Thyroid gland (tissue), 4 donors: ENCODE measurements at places on chromosomes 6 and 20.

GRCh38 chr20:45774945-45775344 lies 16.7 kb downstream of the WFDC3 start:
- peaks cover 16% of the 10 kb centered on the region for H3K4me1 ChIP-seq
- no peak for DNase-seq
- no peak overlapping the region for H3K27ac ChIP-seq
- H3K36me3 ChIP-seq: no peaks in the 10 kb centered on the region

DNA sequence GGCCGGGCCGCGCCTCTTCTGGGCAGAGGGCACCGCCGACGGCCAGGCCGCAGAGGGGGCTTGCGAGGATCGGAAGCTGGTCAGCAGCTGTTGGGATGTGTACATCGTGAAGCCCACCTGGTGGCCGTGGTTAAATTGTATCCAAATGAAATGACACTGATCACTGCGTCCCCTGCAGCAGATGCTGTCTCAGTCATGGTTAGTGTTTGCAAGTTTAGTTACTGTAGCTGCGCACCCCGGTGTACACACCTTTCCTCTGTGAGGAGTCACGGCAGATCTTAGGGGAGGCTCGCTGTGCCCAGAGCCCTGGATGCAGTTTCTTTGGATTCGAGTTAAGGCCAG lies 653 bp downstream of the NAA20 start:
- H3K4me3 ChIP-seq: peak overlapping the region; percentile 89
- H3K36me3 ChIP-seq: no peaks in the 10 kb centered on the region
- no peaks in the 10 kb centered on the region for H3K27me3 ChIP-seq
- H3K27ac ChIP-seq: peak overlapping the region; percentile 85
- H3K4me1 ChIP-seq: peaks cover 43% of the 10 kb centered on the region

DNA sequence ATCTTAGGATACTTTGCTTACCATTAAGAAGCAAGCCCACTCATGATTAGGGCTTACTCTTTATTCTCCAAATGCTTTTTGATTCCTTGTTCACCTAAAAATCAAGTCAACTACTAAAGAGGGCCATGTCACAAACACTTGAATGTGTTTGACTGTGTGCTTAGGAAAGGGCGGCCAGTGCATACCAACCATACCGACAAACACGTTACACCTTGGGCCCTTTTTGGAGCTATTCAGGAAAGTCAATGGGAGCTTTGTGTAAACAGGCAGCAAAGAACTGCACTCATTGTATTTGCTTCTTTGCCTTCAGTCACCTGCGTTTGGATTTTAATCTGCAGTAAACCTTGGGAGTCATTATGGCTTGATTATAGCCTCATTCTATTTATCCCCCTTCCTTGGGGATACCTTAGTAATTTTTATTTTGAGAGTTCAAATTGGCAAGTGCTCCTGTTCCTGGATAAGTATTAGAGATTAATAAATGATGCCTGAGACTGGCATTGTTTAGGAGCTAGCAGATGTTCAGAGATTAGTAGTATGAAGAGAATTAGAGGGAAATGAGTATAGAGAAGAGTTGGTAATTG lies 102.6 kb upstream of the HDGFL1 start:
- H3K4me3 ChIP-seq: no peak overlapping the region
- peaks cover 32% of the 10 kb centered on the region for H3K4me1 ChIP-seq
- H3K36me3 ChIP-seq: no peaks in the 10 kb centered on the region
- no peaks in the 10 kb centered on the region for H3K27me3 ChIP-seq

DNA sequence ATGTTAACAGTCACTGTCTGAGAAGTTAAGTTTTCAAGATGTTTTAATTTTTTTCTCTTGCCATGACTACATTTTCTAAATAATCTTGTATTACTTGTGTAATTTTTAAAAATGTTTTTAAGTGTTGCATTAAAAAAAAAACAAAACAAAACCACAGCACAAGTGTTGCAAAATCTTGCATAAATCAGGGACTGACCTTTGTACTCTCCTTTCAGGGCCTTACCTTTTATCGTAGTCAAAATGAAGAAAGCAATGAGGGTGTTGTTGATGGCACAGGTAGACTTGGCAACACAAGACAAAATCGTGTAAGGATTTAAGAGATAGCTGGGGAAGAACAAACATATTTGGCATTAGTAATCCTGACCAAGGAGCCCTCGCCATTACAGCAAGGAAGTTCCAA lies 42.5 kb downstream of the PIGU start:
- H3K27me3 ChIP-seq: no peaks in the 10 kb centered on the region
- DNase-seq: no peak
- H3K4me3 ChIP-seq: no peak overlapping the region
- H3K4me1 ChIP-seq: no peaks in the 10 kb centered on the region
- H3K36me3 ChIP-seq: no peaks in the 10 kb centered on the region

DNA sequence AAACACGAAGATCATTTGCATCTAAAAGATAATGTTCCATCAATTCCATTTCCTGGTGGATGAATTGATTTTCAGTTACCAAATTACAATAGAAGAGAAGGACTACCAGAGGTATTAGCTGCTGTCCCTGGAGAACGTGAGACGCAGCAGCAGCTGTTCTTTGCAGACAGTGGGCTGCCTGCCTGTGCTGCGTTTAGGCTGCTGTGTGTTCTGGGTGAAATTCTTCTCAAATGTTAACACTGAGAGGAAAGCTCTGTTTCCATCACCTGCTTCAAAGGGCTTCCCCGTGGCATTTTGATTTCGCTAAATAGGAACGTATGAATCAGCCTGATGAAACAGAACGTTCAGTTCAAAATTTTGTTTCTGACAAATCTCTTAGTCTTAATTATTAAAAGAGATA lies 362.2 kb downstream of the C6orf118 start:
- H3K27ac ChIP-seq: no peak overlapping the region
- H3K27me3 ChIP-seq: no peaks in the 10 kb centered on the region
- no peak for DNase-seq
- H3K4me1 ChIP-seq: peaks cover 1% of the 10 kb centered on the region
- H3K36me3 ChIP-seq: no peaks in the 10 kb centered on the region

DNA sequence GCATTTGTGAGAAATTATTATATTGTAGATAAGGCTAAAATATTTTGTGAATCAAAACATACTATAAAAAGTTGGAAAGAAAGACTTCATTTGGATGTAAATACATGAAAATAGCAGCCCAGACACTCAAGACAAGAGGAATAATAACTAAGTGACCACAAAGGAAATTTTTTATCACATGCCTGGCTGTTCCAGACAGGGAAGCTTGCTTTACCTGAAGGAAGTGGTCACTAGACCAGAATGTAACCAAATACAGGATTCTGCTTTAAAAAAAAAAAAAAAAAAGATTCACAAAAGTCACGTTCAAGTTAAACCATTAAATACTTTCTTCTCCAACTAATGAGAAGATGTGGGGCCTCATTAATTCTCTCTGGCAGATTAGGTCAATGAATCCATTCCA lies 9.3 kb upstream of the HLA-DQB2 start:
- no peaks in the 10 kb centered on the region for H3K27me3 ChIP-seq
- DNase-seq: no peak
- H3K27ac ChIP-seq: no peak overlapping the region
- no peaks in the 10 kb centered on the region for H3K4me1 ChIP-seq
- H3K36me3 ChIP-seq: no peaks in the 10 kb centered on the region
- H3K4me3 ChIP-seq: no peak overlapping the region

GRCh38 chr20:1440024-1440423 lies 26.6 kb downstream of the NSFL1C start:
- no peak overlapping the region for H3K27ac ChIP-seq
- H3K36me3 ChIP-seq: peaks cover 28% of the 10 kb centered on the region
- no peaks in the 10 kb centered on the region for H3K4me1 ChIP-seq
- no peak for DNase-seq
- no peak overlapping the region for H3K4me3 ChIP-seq
- no peaks in the 10 kb centered on the region for H3K27me3 ChIP-seq

DNA sequence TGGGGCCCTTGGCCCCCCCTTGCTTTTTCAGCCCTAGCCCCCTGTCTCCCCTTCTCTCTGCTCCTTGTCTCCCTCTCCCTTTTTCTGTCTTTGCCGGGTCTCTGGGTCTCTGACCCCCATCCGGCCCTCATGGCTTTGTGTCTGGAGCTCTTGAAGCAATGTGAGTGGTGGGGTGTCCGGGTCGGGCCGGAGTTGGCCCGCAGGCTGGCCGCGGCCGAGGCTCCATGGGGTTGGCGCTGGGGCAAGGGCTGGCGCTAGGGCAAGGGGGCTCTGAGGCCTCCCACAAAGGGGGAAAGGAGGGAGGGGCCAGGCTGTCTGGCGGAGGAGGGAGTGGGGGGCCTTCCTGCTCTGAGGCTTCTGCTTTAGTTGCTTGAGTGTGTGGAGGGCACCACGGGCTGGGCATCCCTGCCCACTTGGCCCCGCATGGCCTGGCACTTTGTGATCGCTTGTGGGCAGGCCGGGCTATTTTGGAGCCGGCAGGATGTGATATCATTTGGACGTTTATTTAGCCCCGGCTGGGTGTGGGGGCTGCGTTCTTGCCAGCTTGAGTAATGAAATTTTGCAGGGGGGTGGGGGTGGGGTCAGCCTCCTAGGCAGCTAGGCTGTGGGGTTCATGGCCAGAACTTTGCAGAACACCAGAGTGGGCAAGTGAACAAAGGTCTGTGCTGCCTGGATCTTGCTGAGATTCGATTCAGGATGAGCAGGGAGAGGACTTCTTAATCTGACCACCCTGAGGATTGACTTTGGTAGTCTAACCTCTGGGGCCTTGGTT lies 78.7 kb upstream of the MYL9 start:
- no peaks in the 10 kb centered on the region for H3K27me3 ChIP-seq
- peak overlapping the region; percentile 56 for H3K4me3 ChIP-seq
- H3K4me1 ChIP-seq: peaks cover 57% of the 10 kb centered on the region
- H3K27ac ChIP-seq: peak overlapping the region; percentile 100
- H3K36me3 ChIP-seq: no peaks in the 10 kb centered on the region

DNA sequence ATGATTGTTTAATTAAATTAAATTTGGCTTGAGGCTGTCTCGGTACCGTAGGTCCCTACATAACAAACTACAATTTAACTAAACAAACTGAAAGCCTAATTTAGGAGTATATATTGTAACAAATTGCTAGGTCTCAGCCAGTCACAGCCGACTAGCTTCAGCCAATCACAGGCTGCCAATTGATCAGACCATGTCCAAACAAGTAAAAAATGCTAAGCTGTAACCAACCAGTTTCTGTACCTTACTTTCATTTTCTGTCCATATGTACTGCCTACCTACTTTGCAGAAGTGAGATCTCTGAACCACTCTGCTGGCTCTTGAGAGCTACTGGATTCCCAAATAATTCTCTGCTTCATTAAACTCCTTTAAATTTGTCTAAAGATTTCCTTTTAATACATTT lies 648.0 kb upstream of the GJE1 start:
- no peak overlapping the region for H3K4me3 ChIP-seq
- H3K27ac ChIP-seq: no peak overlapping the region
- DNase-seq: no peak
- no peaks in the 10 kb centered on the region for H3K4me1 ChIP-seq
- H3K27me3 ChIP-seq: no peaks in the 10 kb centered on the region
- H3K36me3 ChIP-seq: no peaks in the 10 kb centered on the region

- H3K4me1 ChIP-seq: no peaks in the 10 kb centered on the region
- no peak overlapping the region for H3K27ac ChIP-seq
- H3K4me3 ChIP-seq: no peak overlapping the region
- no peaks in the 10 kb centered on the region for H3K36me3 ChIP-seq
- DNase-seq: no peak
Measured at GRCh38 chr6:133741375-133741861, 147.5 kb upstream of the TCF21 start.

GRCh38 chr6:31829633-31830283 lies 2.2 kb downstream of the HSPA1B start:
- H3K36me3 ChIP-seq: no peaks in the 10 kb centered on the region
- H3K27me3 ChIP-seq: no peaks in the 10 kb centered on the region
- H3K4me3 ChIP-seq: no peak overlapping the region
- peaks cover 28% of the 10 kb centered on the region for H3K4me1 ChIP-seq
- peak overlapping the region; percentile 92 for H3K27ac ChIP-seq

GRCh38 chr6:114342826-114343781 lies at the start of gene HS3ST5:
Gene HS3ST5, minus strand, starts transcription at chr6:114343023. Its CDS starts 280,178 bp downstream, at chr6:114062845.
- peak within 1 kb of the TSS; percentile 12 for H3K4me3 ChIP-seq
- no peaks in the 10 kb centered on the region for H3K36me3 ChIP-seq
- DNase-seq: peak; percentile 37
- H3K27ac ChIP-seq: no peak within 1 kb of the TSS

DNA sequence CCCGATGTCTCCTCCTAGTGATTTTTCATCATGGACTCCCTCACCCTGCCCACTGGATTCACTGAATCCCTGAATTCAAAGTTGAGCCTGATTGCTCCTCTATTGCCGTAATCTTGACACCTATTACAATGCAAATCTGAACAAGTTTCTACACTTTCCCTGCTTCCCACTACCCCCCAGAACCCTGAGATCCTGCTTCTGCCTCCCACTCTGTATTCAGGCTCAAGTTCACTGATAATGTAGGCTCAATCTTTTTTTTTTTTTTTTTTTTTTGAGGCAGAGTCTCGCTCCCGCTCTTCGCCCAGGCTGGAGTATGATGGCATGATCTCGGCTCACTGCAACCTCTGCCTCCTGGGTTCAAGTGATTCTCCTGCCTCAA lies 3.6 kb upstream of the DCBLD1 start:
- H3K27ac ChIP-seq: no peak overlapping the region
- H3K36me3 ChIP-seq: no peaks in the 10 kb centered on the region
- no peaks in the 10 kb centered on the region for H3K27me3 ChIP-seq

DNA sequence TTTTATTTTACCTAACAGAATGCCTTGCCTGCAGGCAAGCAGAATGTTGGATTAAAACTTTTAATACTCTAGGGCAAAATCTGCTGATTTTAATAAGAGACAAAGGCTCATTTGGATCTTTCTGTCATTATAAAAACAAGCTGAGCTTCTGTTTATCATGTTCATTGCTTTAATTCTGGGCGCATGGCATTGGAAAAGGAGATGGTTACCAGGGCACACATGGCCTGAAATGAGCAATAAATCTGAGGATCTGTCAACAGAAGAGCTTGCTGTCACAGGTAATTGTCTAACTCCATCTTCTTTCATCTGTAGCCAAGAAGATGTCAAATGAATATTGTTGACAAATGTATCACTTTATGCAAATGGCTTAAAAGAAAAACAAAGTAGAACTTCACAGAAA lies 439.6 kb downstream of the DOK5 start:
- H3K4me1 ChIP-seq: no peaks in the 10 kb centered on the region
- H3K27me3 ChIP-seq: no peaks in the 10 kb centered on the region
- no peak for DNase-seq
- no peaks in the 10 kb centered on the region for H3K36me3 ChIP-seq
- no peak overlapping the region for H3K27ac ChIP-seq

DNA sequence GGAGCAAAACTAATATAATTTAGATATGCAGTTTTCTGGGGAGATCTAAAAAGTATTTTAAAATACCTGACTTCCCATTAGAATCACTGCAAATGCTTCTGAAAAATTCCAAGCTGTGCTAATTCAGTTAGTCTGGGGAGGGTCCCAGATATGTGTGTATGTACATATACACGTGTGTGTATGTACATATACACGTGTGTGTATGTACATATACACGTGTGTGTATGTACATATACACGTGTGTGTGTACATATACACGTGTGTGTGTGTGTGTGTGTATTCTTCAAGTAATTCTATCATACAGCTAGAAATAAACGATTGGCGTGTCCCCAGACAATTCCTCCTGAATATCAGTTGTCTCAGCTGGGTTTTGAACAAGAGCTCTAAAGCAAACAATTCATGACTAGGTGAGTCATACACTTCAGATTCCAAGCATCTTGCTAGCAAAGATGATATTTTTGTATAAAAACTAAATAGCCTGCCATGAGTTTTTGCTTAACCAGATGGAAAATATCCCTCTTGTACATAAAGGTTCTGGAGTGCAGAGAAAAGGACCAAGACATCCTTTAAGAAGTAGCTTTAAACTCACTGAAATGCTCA lies 58.2 kb downstream of the SPACA1 start:
- H3K36me3 ChIP-seq: no peaks in the 10 kb centered on the region
- no peaks in the 10 kb centered on the region for H3K27me3 ChIP-seq
- H3K27ac ChIP-seq: no peak overlapping the region

GRCh38 chr6:447381-448165 lies 56.0 kb downstream of the IRF4 start:
- H3K4me3 ChIP-seq: no peak overlapping the region
- no peaks in the 10 kb centered on the region for H3K4me1 ChIP-seq
- no peaks in the 10 kb centered on the region for H3K36me3 ChIP-seq
- no peak for DNase-seq
- H3K27ac ChIP-seq: no peak overlapping the region
